ENCODE measurements at places on chromosomes 16 and 17.

- peak; percentile 79 for DNase-seq
Observed at GRCh38 chr16:1493746-1494094, 560 bp downstream of the TELO2 start.

GRCh38 chr16:66746682-66747081, 4.7 kb downstream of the DYNC1LI2 start:
- peak; percentile 79 for DNase-seq

GRCh38 chr16:66894948-66895688, 14.8 kb downstream of the PDP2 start:
- DNase-seq: peak; percentile 91

GRCh38 chr17:61461586-61461966, 9.4 kb downstream of the TBX4 start:
- DNase-seq: no peak

- DNase-seq: no peak
Observed at GRCh38 chr16:62950351-62950750, 914.1 kb upstream of the CDH8 start.

- no peak for DNase-seq
Observed at GRCh38 chr17:35069311-35069710, 5.8 kb upstream of the RFFL start.

- DNase-seq: no peak
Observed at GRCh38 chr17:57165754-57166153, 80.7 kb downstream of the AKAP1 start.

- DNase-seq: no peak
Observed at GRCh38 chr17:47791025-47791424, 30.6 kb downstream of the OSBPL7 start.

- no peak for DNase-seq
Observed at GRCh38 chr17:48484256-48484655, 46.6 kb downstream of the HOXB1 start.

DNA sequence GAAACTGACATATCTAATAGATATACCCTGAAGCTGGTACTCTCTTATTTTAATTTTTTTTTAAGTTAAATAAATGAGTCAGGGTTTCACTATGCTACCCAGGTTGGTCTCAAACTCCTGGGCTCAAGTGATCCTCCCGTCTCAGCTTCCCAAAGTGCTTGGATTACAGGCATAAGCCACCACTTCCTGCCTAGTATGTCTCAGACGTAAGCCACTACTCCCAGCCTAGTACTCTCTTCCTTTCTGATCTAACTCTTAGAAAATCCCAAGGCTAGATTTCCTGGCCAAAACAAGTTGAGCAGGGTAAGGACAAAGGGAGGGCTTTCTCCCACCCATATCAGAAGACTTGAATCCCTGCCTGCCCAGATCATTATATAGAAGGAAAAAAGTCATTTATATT, 33.7 kb downstream of the HOXB1 start:
- no peak for DNase-seq

- DNase-seq: peak; percentile 73
Observed at GRCh38 chr17:42937712-42938596, 26.3 kb downstream of the AARSD1 start.

DNA sequence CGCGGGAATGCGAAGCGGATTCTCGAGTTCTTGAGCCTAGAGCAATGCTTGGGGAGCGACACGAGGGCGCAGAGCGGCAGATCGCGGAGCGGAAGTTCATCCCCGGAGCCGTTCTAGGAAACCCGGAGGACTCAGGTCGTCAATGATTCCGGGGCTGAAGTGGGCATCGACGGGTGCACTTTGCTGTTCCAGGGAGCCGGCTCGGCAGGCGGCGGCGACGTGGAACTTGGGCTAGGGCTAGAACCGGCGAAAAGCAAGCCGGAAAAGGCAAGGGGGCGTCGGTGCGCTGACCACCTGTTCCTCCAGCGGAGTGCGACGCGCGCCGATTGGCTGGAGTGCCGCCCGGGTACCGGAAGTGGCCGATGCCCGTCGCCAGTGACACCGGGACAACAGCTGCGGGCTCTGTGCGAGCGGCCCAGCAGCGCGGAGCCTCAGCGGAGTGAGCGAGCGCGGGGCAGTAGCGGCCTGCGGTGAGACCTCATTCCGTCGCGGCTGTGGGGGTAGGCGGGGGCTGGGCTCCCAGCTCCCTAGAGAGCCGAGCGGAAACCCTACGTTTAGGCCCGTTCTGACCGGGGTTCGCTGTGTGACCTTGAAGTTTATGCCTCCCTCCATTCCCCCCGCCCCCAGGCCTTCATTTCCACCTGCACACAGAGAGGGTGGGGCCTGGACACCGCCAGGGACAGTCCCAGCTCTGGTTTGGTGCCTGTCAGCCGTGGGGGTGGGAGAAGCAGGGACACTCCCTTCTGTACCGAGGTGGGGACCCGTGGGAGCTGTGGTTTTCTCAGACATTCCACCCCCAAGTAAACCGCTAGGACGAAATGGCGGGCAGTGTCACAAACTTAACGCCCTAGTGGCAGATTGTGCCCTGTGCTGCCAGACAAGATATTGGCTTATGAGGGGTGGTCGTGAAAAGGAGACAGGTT, at the start of gene ZFP3:
Gene ZFP3, plus strand, starts transcription at position 362 of the 923 bp plus-strand sequence. CDS start 13,038 bp downstream, outside the sequence.
- DNase-seq: peak; percentile 93

GRCh38 chr16:81711657-81712319, 67.3 kb upstream of the PLCG2 start:
- no peak for DNase-seq

GRCh38 chr17:74282587-74283370, 8.7 kb downstream of the DNAI2 start:
- DNase-seq: peak; percentile 84

- DNase-seq: no peak
Observed at GRCh38 chr16:72159801-72160200, 12.2 kb downstream of the PMFBP1 start.

GRCh38 chr17:54902611-54903010, 2.0 kb downstream of the TOM1L1 start:
- DNase-seq: no peak

- peak; percentile 85 for DNase-seq
Observed at GRCh38 chr17:82519971-82520903, 705 bp downstream of the FOXK2 start.

DNA sequence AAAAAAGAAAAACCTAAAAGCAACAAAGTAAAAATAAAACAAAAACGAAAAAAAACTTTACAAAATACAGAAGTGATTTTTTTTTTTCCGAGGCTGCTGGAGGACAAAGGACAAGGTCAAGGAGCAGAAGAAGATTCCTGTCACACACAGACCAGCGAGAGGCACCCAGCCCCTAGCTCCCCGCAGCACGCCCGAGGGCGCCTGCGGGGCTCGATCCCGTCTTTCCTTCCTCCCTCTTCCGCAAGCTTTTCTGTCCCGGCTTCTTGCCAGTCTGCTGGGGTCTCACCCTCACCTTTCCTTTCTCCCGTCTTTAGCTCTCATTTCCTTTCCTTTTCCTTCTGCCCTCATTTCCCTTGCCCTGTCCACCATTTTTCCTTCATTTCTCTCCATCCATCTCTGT, 66.1 kb upstream of the DNAH17 start:
- no peak for DNase-seq

DNA sequence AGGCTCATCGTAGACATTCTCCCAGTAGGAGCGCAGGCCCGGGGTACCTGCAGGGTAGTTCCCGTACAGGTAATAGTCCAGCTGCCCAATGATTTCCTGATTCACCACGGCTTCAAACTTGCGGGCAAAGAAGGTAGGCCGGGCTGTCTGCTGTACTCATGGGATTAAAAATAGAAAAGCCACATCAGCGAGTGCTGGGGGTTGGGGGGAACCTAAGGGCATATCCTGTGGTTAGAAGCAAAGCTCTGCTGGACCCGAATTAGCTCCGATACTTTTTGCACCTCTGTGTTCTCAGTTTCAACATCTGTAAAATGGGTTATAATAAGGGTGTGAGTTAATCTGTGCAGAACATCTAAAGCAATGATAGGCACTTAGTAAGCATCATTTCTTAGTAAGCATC, 336.2 kb downstream of the XYLT1 start:
- no peak for DNase-seq

- DNase-seq: no peak
Observed at GRCh38 chr16:57509231-57509923, 23.1 kb upstream of the DOK4 start.

DNA sequence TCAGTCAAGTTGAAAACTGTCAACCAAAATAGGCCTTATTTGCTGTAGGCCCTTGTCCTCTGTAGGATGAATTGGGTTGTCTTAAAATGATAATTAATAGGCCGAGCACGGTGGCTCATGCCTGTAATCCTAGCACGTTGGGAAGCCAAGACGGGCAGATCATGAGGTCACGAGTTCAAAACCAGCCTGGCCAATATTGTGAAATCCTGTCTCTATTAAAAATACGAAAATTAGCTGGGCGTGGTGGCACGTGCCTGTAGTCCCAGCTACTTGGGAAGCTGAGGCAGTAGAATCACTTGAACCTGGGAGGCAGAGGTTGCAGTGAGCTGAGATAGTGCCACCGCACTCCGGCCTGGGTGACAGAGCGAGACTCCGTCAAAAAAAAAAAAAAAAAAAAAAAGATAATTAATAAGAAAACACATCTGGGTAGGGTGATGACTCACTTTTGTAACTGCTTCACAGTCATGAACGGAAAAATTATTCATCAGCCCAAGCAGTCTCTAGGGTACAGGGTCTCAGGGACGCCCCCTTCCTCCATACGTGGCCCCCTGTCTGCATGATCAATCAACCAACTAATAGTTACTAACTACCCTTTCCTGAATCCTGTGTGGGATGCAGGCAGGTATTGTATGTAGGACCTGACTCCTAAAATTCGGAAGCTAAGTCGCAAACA, 137.0 kb upstream of the RCVRN start:
- no peak for DNase-seq

DNA sequence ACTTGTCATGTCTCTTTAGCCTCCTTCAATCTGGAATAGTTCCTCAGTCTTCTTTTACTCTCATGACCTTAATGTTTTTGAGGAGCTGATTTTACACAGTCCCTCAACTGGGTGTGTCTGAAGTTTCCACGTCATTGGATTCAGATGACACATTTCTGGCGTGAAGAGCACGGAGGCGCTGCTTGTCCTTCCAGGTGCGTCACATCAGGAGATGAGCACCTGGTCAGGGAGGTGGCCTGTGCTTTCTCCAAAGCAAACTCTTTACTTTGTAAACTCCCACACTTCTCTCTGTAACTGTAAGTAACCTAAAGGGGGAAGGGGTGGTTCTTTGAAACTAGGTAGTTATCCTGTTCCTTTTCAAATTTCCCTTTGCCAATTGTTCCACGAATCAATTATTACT, 52.5 kb upstream of the MNT start:
- no peak for DNase-seq

GRCh38 chr16:19344224-19344801, 58.8 kb downstream of the CLEC19A start:
- no peak for DNase-seq

- DNase-seq: no peak
Observed at GRCh38 chr17:9371019-9371418, 204.6 kb downstream of the STX8 start.

GRCh38 chr16:72602499-72602898, 430.5 kb upstream of the PMFBP1 start:
- DNase-seq: no peak

DNA sequence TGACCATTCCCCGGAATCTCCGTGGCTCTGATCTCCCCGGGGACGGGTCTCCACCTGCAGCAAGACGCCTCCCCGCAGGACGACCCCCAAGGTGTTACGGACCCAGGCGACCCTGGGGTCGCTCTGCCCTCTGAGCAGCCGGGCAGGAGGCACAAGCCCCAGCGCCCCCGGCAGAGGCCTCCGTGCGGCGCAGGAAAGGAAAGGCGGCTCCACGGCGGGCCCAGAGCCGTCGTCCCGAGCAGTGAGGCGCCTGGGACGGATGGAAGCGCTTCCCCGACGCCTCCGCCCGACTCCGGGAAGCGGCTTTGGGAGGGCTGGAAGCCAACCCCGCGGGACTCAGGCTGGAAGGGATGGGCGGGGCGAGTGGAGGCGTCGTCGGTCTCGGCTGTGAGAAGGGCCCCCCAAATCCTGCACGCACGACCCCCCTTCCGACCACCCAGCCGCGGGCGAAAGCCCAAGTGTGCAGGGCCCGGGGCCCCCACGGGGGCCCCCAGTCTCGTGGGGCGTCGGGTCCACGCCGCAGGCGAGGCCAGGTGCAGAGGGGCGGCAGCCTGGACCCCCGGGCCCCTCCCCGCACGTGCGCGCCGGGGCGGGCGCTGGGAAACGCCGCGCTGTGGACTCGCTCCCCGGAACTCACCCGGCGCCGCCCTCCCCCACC, 32.7 kb upstream of the RPH3AL start:
- DNase-seq: peak; percentile 65

- no peak for DNase-seq
Observed at GRCh38 chr17:50905460-50905803, 39.3 kb upstream of the TOB1 start.

DNA sequence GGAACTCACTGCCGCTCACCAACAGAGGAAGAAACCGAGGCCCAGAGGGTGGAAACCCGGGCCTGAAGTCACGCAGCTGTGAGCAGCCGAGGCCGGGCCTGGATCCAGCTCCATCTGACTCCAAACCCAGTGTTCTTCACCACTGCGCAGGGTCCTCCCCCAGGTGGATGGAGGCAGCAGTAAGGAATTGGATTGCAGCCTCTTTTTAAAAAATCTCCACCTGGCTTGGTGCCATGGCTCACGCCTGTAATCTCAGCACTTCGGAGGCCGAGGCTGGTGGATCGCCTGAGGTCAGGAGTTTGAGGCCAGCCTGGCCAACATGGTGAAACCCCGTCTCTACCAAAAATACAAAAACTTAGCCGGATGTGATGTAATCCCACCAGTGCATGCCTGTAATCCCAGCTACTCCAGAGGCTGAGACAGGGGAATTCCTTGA, 177.2 kb downstream of the FOXL1 start:
- DNase-seq: no peak

GRCh38 chr17:62085511-62086408, 20.7 kb upstream of the MED13 start:
- peak; percentile 61 for DNase-seq

DNA sequence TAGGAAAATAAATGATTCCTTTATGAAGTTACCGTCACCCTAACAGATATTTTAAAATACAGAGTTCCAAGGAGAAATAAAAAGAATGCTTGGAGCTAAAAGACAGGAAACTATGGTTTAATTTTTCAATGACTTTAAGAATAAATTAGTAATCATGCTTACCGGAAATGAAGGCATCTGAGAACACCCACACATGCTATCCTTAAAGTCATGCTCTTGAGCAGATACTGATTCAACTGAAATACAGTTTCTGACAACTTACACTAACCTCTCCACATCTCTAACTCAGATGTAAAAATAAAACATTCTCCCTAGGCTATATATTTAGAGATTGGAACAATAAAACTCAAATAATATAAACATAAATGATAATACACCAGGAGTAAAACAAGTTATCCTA, 7.8 kb downstream of the PSMD12 start:
- DNase-seq: no peak
